Suppressor macrophage (primary cell): ENCODE measurements at places on chromosomes 13 and 19.

DNA sequence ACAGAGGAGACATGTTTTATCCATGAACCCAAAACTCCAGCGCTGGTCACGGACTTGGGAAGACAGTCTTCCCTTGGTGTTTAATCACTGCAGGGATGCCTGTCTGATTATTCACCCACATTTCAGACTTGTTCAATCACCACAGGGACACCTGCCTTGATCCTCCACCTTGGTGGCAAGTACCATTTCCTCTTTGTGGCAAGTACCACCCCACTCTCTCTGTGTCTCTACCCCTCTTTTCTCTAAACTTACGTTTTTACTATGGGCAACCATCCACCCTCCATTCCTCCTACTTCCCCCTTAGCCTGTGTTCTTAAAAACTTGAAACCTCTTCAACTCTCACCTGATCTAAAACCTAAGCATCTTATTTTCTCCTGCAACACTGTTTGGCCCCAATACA, 16.8 kb downstream of the ZNF83 start:
- no peak for DNase-seq

- DNase-seq = no peak
These were observed 55.8 kb downstream of the PEPD start for GRCh38 chr19:33465834-33466233.

GRCh38 chr13:92677571-92677970, 549.0 kb upstream of the GPC6 start:
- no peak for DNase-seq

DNA sequence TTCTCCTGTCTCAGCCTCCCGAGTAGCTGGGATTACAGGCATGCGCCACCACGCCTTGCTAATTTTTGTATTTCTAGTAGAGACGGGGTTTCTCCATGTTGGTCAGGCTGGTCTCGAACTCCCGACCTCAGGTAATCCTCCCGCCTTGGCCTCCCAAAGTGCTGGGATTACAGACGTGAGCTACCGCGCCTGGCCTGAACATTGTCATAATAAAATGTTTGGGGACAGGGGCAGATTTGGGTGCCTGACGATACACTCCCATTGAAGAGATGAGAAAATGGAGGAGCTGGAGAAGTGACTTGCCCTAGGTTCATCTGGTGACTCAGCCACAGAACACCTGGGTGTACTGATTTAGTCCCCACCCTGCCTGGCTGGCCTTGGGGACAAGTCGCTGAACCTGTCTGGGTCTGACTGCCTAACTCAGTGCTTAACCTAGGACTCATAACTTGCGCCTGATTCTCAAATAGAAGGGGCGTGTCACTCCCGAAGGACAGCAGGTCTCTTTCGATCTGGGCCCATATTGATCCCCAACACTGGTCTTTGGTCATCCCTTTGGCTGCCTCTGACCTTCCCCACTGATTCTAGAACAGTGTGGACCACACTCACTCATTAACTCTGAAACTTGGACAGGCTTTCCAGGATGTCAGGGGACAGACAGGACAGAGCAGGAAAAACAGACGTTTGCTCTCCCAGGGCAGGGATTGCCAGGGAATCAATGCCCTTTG, 7.6 kb upstream of the BICRA start:
- no peak for DNase-seq

DNA sequence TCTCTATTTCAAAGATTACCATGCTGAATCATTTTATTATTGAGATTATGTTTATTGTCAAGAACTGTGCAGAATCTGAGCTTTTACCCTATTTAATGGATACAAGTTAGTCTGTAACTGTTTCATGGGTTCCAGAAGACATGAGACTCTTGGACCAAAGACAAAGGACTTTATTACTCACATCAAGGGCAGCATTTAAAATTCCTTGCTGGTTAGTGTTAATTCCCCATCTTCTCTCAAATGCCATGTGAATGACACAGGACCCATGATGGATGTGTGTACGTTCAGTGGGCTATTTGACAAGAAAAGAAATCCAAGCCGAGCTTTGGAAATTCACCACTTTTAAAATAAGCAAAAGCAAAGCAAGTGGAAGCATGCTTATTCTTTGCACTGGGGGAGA, 139.9 kb downstream of the PCDH20 start:
- DNase-seq = no peak

GRCh38 chr19:45895519-45895972, 6.9 kb downstream of the MYPOP start:
- DNase-seq = no peak
